ENCODE measurements at places on chromosomes 16 and 17. TPM values are rescaled to one million over a fixed set of nuclear protein-coding genes. Genes with fewer than 3 reads are reported as not detected.

OR1A1 gene
- not detected for total RNA-seq

TM4SF5 gene
- total RNA-seq = not detected

OTOP2 gene
- total RNA-seq = not detected

- peak; percentile 75 for DNase-seq
- H3K27me3 ChIP-seq = no peaks in the 10 kb centered on the region
- no peaks in the 10 kb centered on the region for H3K36me3 ChIP-seq
- peaks cover 39% of the 10 kb centered on the region for H3K4me1 ChIP-seq
These were observed 27.8 kb downstream of the AXIN1 start for GRCh38 chr16:324451-325334.

SPATA22 gene
- total RNA-seq = not detected

GRCh38 chr16:62602790-62603189 is 566.6 kb upstream of the CDH8 start:
- H3K4me3 ChIP-seq = no peak overlapping the region
- H3K4me1 ChIP-seq = no peaks in the 10 kb centered on the region
- no peak for DNase-seq

- no peak for DNase-seq
- no peak overlapping the region for H3K4me3 ChIP-seq
- no peaks in the 10 kb centered on the region for H3K27me3 ChIP-seq
- no peaks in the 10 kb centered on the region for H3K36me3 ChIP-seq
These were observed 39.2 kb downstream of the FTO start for GRCh38 chr16:53743149-53743566.

DNA sequence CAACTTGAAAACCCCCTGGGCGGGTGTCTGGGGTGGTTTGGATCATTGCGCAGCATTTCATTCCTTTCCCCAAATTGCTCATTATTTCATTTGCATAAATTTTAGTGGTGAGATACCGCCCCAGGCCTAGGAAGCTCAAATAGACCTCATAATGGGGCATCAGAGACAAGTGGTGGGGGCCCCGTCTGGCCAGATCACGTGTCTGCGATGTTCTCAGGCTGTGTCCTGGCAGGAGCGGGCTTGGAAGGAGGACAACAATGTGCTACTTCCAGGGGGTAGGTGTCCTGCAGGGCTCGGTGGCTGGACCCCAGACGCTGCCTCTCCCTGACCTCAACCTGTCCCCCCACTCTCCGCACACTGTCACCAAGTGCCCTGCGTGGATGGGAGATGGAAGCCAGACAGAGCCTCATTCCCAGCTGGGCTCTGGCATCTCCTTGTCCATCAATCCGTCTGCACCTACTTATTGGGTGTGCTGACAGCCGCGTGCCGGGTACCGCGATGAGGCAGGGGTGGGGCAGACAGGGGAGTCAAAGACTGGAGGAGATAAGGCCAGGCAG is 116.9 kb downstream of the NTN1 start:
- peaks cover 2% of the 10 kb centered on the region for H3K27me3 ChIP-seq
- no peaks in the 10 kb centered on the region for H3K4me1 ChIP-seq
- H3K36me3 ChIP-seq = no peaks in the 10 kb centered on the region
- H3K4me3 ChIP-seq = no peak overlapping the region
- DNase-seq = no peak

EXOC3L1 gene
- total RNA-seq = 0.38 TPM

- H3K4me3 ChIP-seq = no peak overlapping the region
- no peaks in the 10 kb centered on the region for H3K27me3 ChIP-seq
- no peaks in the 10 kb centered on the region for H3K36me3 ChIP-seq
- DNase-seq = no peak
- H3K4me1 ChIP-seq = peaks cover 10% of the 10 kb centered on the region
These were observed 4.5 kb downstream of the FBXL19 start for GRCh38 chr16:30927789-30928378.

GRCh38 chr17:80017226-80018010 is 18.3 kb downstream of the TBC1D16 start:
- no peak overlapping the region for H3K27ac ChIP-seq
- H3K4me3 ChIP-seq = no peak overlapping the region
- DNase-seq = no peak
- no peaks in the 10 kb centered on the region for H3K36me3 ChIP-seq
- no peaks in the 10 kb centered on the region for H3K4me1 ChIP-seq

DNA sequence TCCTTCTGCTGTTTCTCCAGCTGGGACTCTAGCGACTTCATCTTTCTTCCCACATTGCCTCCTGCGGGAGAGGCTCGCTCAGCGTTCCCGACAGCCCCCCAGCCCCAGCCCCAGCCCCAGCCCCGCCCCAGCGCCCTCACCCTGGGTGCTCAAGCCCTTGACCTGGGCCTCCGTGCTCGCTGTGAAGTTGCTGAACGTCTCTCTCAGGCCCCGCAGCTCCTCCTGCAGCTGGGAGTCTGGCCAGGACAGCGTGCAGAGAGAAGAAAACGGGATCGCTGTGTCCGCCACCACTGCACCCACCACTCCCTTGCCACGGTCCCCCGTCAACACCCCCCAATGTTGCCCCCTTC is 2.4 kb downstream of the ASGR1 start:
- no peaks in the 10 kb centered on the region for H3K36me3 ChIP-seq
- H3K27ac ChIP-seq = no peak overlapping the region
- no peak for DNase-seq
- no peak overlapping the region for H3K4me3 ChIP-seq
- H3K27me3 ChIP-seq = peaks cover 6% of the 10 kb centered on the region

GRCh38 chr17:67571478-67571877 is 146.3 kb upstream of the NOL11 start:
- DNase-seq = no peak
- no peak overlapping the region for H3K4me3 ChIP-seq
- peaks cover 27% of the 10 kb centered on the region for H3K4me1 ChIP-seq
- H3K36me3 ChIP-seq = no peaks in the 10 kb centered on the region
- H3K27ac ChIP-seq = peak overlapping the region; percentile 76

DNA sequence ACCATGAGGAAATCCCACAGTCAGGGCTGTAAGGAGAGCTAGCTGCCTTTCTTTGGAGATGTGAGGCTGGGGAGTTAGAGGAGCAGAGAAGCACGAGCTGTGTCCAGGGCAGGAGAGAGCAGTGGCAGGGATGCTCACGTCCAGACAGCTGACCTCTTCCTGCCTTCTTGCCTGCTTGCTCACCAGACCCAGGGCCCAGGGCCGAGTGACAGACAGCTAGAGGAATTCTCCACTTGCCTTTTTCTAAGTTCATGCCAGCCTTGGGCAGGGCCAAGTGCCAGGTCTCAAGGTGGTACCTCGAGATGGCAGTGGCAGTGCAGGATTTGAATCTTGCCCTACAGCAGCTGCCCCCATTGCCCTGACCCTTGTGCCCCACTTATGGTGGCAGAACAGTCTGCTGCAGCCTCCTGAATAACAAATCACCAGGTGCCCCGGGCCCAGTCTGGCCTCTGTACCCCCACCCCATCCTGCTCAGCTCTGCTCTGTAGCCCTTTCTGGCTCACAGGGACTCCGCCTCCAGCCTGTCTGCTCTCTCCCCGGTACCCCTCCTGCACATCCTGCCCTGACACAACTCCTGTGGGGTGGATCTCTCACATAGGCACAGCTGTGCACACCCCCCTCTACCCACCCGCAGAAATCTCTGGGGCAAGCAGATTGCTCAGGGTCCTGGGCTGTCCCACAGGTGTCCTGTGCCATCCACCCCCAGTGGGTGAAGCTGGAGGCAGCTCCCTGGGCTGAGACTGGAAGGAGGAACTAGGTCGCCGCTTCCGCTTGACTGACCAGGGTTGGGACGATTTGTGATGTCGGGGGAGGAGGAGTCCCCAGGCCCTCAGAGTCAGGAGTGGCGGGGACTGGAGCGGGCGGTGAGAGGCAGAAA is 25.9 kb downstream of the GRIN2C start:
- DNase-seq = no peak
- no peak overlapping the region for H3K4me3 ChIP-seq
- H3K36me3 ChIP-seq = no peaks in the 10 kb centered on the region
- no peak overlapping the region for H3K27ac ChIP-seq
- no peaks in the 10 kb centered on the region for H3K27me3 ChIP-seq

DNA sequence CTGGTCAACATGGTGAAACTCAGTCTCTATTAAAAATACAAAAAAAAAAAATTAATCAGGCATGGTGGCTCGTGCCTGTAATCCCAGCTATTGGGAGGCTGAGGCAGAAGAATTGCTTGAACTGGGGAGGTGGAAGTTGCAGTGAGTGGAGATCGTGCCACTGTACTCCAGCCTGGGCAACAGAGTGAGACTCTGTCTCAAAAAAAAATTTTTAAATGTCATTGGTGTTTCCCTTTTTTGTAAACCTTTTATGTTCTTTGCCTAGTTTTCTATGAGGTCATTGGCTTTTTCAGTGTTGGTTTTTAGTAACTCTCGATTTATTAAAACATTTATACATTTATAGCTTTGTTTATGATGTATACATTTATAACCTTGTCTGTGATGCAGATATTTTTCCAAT is 18.2 kb downstream of the NLRC5 start:
- DNase-seq = peak; percentile 18
- H3K4me3 ChIP-seq = peak overlapping the region; percentile 51
- H3K27me3 ChIP-seq = no peaks in the 10 kb centered on the region
- peaks cover 53% of the 10 kb centered on the region for H3K4me1 ChIP-seq
- H3K27ac ChIP-seq = no peak overlapping the region

DNA sequence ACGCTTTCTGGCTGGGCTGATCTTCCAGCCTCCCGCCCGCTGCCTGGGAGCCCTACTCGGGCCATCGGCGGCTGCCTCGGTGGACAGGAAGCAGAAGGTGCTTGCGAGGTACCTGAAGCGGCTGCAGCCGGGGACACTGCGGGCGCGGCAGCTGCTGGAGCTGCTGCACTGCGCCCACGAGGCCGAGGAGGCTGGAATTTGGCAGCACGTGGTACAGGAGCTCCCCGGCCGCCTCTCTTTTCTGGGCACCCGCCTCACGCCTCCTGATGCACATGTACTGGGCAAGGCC is 30.7 kb downstream of the CIITA start:
- no peak for DNase-seq
- no peaks in the 10 kb centered on the region for H3K4me1 ChIP-seq
- H3K27ac ChIP-seq = no peak overlapping the region
- H3K27me3 ChIP-seq = no peaks in the 10 kb centered on the region

ZG16 gene
- total RNA-seq = not detected

DNA sequence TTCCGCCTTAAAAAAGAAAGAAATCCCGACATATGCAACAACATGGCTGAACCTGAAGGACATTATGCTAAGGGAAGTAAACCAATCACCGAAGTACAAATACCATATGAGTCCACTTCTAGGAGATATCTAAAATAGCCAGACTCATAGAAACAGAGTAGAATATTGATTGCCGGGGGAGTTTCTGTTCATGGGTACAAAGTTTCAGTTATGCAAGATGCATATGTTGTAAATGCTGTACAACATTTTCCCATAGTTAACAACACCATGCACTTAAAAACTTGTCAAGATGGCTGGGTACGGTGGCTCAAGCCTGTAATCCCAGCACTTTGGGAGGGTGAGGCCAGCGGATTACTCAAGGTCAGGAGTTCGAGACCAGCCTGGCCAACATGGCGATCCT is 251.5 kb upstream of the EEF2KMT start:
- no peak overlapping the region for H3K4me3 ChIP-seq
- no peak overlapping the region for H3K27ac ChIP-seq
- no peaks in the 10 kb centered on the region for H3K4me1 ChIP-seq
- H3K27me3 ChIP-seq = peaks cover 24% of the 10 kb centered on the region

RBFOX1 gene
- not detected for total RNA-seq

TP53TG3F gene
- not detected for total RNA-seq

- DNase-seq = no peak
- H3K27ac ChIP-seq = no peak overlapping the region
- H3K4me3 ChIP-seq = no peak overlapping the region
- peaks cover 21% of the 10 kb centered on the region for H3K36me3 ChIP-seq
These were observed 92.7 kb downstream of the ABCC1 start for GRCh38 chr16:16042076-16042475.

GRCh38 chr17:9253308-9253707 is 232.0 kb downstream of the NTN1 start:
- H3K27ac ChIP-seq = peak overlapping the region; percentile 47
- no peak for DNase-seq
- H3K4me1 ChIP-seq = no peaks in the 10 kb centered on the region
- no peaks in the 10 kb centered on the region for H3K27me3 ChIP-seq

DNA sequence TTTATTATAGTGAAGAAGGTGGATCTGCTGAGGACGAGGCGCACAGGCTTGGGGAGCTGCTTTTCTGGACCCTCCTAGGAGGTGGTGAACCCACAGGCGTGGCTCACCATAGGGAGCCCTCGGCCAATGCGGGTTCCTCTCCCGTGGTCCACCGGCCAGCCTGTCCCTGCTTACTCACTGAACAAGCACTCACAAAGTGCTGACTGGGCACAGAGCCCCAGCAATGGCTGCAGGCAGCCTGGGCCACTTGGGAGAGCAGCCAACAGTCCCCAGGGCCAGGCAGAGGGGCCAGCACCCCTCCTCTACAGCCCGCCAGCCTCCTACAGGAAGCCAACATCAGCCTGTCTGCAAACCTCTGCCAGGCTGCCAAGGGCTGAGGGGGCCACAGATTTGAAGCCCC is 19.1 kb upstream of the NCBP3 start:
- no peak overlapping the region for H3K27ac ChIP-seq
- no peak overlapping the region for H3K4me3 ChIP-seq
- peak; percentile 35 for DNase-seq
- no peaks in the 10 kb centered on the region for H3K27me3 ChIP-seq

CEP20 gene
- total RNA-seq = 44.4 TPM

CES2 gene
- 27.7 TPM for total RNA-seq

ZNF469 gene
- 6.1 TPM for total RNA-seq

- H3K27ac ChIP-seq = peak overlapping the region; percentile 94
- H3K4me3 ChIP-seq = peak overlapping the region; percentile 63
- no peaks in the 10 kb centered on the region for H3K27me3 ChIP-seq
- DNase-seq = no peak
- no peaks in the 10 kb centered on the region for H3K36me3 ChIP-seq
These were observed 2.1 kb downstream of the ARHGAP17 start for GRCh38 chr16:25013049-25013448.

CLEC18B gene
- 2.2 TPM for total RNA-seq

DNA sequence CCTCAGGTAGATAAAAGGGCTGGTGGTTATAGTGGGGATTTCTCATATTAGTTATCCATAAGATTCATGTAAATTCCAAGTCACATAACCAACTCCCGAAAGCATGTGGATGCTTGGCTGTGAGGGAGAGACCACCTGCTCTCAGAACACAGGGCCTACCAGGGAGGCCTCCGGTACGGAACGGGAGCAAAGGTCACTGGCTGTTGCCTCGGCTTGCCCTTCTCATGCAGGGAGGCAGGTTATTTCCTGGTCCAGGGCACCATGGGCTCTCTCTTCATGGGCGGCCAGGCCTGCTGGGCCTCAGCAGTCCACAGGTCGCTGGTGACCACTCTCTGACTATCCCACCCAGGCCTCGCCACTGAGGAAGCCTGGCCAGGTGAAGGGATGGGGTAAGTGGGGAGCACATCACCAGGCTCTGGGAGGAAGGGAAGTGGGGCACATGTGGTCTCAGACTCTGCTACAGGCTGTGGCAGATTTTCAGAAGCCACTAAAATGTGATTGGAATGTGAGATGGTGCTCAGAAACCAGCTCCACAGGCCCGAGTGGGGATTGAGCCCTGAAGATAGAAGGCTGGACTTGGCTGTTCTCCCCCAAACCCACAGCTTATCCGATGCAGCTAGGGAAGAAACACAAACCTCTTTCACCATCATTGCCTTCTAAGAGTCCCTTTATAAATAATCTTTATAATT is 45.4 kb downstream of the HNF1B start:
- H3K36me3 ChIP-seq = no peaks in the 10 kb centered on the region
- peaks cover 7% of the 10 kb centered on the region for H3K4me1 ChIP-seq
- H3K4me3 ChIP-seq = no peak overlapping the region
- H3K27ac ChIP-seq = no peak overlapping the region
- H3K27me3 ChIP-seq = peaks cover 25% of the 10 kb centered on the region

All from natural killer cell treated with Interleukin-12 subunit alpha and Interleukin-12 subunit beta and Interleukin-15 and Interleukin-18, amount 100 ng/mL, for 72 hours (primary cell).